ENCODE measurements at places on chromosomes 6 and 20.
A peak's percentile ranks its signal among the peaks of the same experiment; 100 is the strongest.

- DNase-seq, result peak; percentile 99
Measured at GRCh38 chr20:10060226-10060625, 25.4 kb downstream of the ANKEF1 start.

DNA sequence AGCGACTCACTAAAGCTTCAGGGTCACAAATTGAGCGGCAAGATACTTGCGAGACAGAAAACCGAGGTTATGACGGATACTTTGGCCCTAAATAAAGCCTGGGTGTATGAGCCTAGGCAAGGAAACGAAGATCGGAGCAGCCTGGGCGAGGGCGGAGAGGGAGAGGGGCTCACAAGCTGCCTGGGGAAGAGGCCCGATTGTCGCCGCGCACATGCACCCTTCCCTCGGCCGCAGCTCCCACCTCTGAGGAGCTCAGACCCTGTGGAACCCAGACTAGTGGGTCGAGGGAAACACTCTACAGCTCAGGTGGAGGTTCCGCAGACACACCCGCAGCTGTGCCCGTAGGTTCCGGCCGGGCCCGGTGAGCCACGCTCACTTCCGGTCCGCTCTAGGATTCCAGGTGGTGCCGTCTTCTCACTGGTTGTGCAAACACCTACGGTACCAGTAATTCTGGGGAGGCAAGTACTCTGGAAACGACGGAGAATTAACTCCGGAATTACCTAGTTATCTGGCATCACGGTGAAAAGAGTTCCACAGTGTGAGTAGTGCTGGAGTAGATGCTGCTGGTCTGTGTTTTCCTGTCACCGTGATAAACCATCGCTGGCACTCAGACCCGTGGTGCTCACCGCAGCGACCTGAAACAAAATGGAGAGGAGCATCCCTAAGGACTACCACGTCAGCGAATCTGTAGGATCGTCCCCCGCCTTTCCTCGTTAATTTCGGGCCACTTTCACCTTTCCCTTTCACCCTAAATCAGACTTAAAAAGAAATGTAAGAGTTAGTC lies 61.5 kb downstream of the GPX5 start:
- peak; percentile 85 for DNase-seq

- DNase-seq, result no peak
Measured at GRCh38 chr20:45097485-45098102, 3.3 kb downstream of the KCNS1 start.

DNA sequence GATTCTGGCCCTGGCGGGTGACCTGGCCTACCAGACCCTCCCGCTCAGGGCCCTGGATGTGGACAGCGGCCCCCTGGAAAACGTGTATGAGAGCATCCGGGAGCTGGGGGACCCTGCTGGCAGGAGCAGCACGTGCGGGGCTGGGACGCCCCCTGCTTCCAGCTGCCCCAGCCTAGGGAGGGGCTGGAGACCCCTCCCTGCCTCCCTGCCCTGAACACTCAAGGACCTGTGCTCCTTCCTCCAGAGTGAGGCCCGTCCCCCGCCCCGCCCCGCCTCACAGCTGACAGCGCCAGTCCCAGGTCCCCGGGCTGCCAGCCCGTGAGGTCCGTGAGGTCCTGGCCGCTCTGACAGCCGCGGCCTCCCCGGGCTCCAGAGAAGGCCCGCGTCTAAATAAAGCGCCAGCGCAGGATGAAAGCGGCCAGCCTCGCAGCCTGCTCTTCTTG lies 868 bp upstream of the SLC2A4RG start:
- DNase-seq, result peak; percentile 39

GRCh38 chr6:142848976-142849375 lies 96.0 kb downstream of the HIVEP2 start:
- no peak for DNase-seq

GRCh38 chr20:6295867-6296256 lies 173.0 kb upstream of the FERMT1 start:
- no peak for DNase-seq

DNA sequence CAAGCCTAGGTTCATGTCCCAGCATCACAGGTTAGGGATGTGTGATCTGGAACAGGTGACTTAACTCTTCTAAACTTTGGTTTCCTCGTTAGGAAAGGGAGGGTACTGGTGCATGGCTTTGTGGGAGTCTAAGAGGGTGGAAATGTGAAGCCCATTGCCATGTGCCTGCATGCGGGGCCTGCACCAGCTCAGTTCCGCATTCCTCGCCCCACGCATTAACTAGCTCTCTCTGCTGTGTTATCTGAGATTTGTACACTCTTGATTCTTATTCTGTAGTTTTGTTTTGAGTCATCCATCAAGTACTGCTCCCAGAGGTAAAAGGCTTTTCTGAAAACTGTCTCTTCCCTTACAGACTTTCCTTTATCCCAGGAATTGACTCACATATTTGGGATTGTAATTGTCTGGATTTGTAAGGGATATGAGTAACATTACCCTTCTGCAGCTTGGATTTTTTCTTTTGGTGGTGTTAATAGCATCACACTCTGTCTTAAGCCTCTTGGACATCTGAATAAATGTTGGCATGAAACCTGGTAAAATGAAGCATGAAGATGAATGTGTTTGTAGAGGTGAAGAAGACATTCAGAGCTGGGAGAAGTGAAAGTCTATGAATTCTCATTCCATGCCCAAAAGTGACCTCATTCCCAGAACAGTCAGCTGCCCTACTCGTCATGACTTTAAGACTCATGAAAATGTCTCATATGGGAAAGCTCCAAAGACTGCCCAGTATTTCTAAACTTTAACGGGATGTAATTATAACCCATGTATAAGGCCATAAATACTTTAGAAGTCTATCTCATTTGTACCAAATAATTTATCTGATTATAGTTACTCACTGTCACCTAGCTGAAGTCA lies 357.3 kb downstream of the FOXA2 start:
- no peak for DNase-seq

- DNase-seq, result peak; percentile 89
Measured at GRCh38 chr20:50425076-50425475, 85.1 kb upstream of the PTPN1 start.

DNA sequence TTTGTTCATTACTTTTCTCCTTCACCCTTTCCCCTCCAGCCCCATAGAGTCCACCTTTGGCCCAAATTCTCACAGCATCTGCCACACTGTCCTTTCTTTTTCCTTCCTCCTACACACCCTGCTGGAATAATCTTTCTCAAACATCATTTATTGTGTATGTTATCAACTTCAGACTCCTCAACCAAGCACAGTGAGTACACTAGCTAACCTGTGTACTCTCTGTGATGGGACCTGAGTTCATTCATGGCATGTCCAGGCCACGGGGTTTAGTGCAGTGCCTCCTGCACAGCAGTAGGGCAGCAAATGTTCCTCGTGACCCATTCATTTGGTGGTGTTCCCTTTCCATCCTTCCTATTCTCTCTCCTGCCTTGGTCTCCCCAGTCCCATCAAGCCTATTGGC lies 7.1 kb upstream of the ARMC12 start:
- DNase-seq, result no peak
